ENCODE measurements at places on chromosomes 12 and 14.

DNA sequence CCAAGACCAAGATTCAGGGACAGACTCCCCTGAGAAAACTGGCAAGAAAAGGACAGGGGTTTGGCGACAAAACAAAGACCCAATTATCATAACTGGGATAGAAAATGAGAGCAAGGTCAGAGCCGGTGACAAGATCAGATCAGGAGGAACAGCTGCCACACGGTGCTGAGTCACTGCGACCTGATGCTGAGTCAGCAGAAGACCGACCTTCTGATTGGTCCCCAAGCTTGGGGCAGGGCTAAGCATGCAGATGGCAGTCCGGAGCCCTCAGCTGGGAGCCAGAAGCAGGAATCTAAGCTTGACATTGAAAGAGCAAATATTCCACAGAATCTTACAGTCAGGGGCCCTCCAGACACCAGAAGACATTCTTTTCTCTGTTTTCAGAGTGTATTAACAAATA lies 19.1 kb upstream of the ARMH4 start:
- no peak for DNase-seq

- DNase-seq, result no peak
These were observed 37.4 kb upstream of the HIGD1C start for GRCh38 chr12:50914872-50915484.

- DNase-seq, result no peak
These were observed 16.5 kb downstream of the TPCN1 start for GRCh38 chr12:113237748-113238147.

GRCh38 chr12:119868992-119869391 lies 8.1 kb downstream of the CIT start:
- DNase-seq, result no peak

- DNase-seq, result no peak
These were observed 4.8 kb downstream of the ASCL4 start for GRCh38 chr12:107779077-107779831.

DNA sequence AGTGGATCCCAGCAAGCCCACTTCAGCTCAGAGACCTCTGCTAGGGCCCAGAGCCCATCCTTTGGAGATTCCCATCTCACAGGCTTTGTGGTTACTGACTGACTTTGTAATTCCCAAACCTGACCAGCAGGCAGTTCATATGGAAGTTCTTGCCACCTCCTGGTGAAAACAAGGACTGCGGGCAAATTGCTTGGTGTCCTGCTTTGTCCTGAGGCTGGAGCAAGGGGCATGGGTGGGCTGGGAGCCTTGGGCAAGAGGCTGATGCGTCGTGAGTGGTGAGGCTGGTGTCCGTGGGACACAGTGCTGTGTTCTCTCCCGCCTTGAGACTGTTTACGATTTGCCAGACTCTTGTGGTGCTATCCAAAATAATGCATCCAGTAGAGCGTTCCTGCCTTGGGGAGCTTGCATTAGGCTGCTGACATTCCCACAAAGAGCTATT lies 91.0 kb downstream of the LRRC74A start:
- no peak for DNase-seq

DNA sequence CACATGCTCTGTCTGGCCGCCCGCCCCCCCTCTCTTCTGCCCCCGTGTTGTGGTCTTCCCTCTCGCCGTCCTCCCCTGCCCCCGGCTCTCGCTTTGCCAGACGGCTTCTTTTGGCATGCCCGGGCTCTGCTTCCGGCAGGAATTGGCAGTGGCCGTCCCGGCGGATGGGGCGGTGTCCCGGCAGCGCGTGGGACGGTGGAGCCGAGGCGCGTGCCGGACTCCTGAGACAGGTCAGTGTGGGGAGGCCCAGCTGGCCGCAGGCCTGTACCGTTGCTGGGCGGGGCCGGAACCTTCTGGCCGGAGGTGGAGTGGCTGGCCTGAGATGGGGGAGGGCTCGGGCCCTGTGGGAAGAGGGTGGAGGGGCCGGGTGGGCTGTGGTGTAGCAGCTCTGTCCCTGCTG lies 17.1 kb downstream of the KIF26A start:
- DNase-seq, result no peak

DNA sequence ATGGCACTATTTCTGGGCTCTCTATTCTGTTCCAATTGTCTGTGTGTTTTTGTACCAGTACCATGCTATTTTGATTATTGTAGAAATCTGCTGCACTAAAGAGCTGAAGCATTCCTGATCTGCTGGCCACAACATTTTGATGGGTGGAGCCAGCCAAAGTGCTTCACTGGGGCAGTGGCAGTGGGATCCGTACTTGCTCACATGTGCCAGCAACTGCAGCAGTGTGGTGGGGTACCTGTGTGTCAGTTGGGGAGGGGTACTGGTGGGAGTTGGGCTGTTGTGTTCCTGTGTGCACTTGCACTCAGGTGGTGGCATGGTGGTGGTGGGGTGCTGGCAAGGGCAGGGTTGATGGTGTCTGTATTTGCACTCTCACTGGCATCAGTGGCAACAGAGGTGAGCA lies 204.6 kb upstream of the ALG10 start:
- DNase-seq, result no peak

DNA sequence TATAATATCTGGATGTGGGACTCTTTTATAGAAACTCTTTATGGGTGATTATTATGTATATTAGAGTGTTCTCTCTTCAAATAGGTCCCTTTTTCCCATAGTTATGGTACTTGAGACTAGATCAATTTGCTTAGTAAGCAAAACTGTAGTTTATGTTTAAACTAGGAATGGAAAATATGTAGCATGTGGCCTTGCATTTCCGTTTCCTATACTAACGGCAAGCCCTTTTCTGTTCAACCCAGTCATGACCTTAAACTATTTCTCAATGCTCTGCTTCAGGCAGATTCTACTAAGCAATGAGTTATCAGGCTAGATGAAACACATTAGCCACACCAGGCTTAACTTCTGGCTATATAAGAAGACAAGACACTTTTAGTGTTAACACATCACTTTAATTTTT lies 84.6 kb downstream of the OTOGL start:
- no peak for DNase-seq

- DNase-seq, result no peak
These were observed 223.0 kb downstream of the BTG1 start for GRCh38 chr12:91922674-91923073.

- no peak for DNase-seq
These were observed 417.5 kb downstream of the NPAS3 start for GRCh38 chr14:33356181-33356580.

DNA sequence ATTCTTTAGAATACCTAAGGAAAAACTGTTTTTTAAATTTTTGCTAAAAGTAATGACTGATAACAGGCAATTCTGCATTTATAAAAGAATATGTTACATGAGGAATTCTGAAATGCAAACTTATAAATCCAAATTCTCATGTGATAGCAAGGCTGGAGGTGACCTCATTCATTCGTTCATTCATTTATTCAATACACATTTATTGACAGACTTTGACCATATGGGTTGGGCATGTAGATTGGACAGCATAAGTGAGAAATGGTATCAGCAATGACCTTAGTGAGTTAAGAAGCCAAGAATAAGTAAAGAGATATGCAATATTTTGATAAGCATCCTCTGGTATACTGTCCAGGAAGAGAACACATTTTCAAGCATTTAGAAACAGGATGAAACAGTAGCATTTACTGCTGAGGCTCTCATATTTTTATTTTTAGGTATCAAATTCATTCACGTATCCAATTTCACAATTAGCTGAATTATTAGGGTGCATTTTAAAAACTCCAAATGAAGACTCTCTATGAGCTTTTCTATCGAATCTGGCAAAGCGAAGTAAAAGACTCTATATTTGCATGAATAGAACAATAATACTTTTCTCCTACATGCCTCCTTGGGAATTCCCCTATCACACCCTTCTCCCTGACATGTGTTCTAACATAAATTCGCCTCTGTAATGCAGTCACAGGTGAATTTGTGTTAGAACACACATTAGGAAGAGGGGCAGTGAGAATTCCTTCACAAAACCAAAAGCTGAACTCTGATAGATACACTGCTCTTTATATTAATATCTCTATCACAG lies 49.9 kb downstream of the PEBP1 start:
- no peak for DNase-seq

DNA sequence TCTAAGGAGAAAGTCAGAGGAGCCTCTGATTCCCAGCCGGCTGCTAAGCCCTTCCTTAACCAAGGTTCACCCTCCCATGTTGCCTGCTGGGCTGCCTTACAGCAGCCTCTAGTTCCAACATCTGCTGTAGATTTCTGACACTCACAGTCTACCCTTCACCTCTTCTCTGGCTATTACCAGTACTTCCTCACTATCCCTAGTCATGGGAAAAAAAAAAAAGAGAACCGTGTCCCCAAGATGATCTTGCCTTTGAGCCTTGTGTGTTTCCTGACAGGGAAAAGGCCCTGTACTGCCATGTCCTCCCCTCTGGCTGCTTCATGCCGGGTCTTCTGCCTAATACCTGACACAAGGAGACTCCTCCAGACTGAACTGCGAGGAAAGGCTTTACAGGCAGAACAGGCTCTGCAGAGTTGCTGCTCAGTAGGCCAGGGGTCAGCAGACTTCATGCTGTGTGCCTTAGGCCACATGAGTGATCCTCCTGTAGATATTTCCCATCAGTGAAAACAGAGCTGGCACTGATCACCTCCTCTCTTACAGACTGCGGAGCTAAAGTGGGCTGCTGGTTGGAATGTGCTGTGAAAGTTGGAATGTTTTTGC lies 46.8 kb downstream of the PRKCH start:
- no peak for DNase-seq

GRCh38 chr14:68797121-68797670 lies 4.3 kb upstream of the ZFP36L1 start:
- no peak for DNase-seq

DNA sequence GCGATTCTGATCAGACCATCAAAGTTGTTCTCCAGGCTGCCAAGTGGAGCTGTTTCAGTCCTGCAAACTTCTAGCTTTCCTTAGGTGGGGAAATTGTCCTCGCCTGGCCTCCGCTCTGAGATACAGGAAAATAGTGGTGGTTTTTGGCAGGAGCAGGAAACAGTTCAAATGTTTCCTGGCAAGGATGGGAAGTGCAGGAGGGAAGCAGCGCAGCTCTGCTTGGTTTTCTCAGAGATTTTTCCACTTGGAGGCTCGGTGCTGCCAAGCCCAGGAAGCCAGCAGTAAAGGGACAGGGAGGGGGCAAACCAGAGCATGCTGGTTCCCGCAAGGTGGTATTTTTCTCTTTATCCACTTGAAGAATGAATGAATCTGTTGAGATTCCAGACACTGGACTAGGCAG lies 17.0 kb downstream of the TMEM63C start:
- DNase-seq, result no peak

Measured in stimulated activated CD8-positive, alpha-beta memory T cell treated with anti-CD3 and anti-CD28 coated beads, Interleukin-7, amount 100 ng/mL, for 24 hours (primary cell).